Suppressor macrophage treated with lipopolysaccharide for 1 hour (primary cell): ENCODE measurements at places on chromosomes 4 and X.
A peak's percentile ranks its signal among the peaks of the same experiment; 100 is the strongest.

GRCh38 chrX:49071877-49072711 is 1.7 kb downstream of the PRAF2 start:
- no peak for DNase-seq

DNA sequence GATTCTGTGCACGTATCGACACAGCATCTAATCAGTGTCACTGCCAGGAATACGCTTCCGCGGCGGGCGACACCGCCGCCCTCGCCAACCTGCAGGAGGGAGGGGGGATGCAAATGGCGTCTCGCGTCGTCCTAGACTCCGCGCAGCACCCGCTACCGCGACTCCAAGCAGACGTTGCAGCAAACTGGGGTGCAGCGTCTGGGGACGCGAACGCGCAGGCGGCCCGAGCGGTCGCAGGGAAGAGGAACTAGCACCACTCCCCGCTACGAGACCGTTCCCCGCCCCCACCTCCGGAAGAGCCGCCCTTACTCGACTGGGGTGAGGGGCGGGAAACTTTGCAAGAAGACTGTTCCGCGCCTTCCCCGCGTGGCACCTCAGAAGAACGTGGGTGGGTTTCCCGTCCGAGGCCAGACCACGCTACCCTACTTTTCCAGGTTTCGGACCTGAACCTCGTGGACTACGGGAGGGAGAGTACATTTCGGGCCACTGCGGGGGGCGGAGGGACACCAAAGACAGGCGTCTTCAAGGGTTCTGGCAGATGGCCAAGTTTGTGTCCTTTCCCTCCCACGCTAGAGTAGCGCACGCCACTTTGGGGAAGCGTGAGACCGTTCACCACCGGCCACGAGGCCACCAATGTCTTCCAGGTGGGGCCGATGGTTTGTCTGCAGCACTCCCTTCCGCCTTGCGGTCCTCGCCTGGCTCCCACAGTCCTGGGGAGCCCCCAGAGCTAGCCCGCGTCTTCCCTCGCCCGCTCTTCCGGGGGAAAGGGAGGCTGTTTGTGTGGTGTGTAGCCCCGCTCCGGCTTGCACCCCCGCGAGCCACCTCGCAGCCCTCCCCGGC is 78.0 kb upstream of the BCOR start:
- DNase-seq = peak; percentile 58

DNA sequence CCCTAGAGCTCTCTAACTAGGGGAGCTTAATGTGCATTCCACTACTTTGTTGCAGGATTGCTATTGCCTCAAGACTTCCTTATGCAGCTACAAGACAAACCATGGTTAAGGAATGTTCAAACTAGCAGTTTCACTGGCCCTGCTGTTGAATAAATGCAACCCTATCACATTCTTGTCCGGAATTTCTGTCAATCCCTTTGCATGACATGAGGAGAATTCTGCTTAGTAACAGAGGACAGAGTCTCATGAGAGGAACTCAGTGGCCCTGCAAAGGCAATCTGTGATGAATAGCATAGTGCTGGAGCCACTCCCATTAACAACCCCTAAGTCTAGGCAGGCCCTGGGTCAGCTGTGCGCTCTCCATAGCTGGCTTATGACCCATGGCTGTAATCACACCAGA is 30.7 kb upstream of the SGMS2 start:
- no peak for DNase-seq

GRCh38 chrX:39827951-39828350 is 269.8 kb downstream of the BCOR start:
- DNase-seq = no peak

GRCh38 chrX:119145241-119145653 is 17.6 kb upstream of the KIAA1210 start:
- peak; percentile 8 for DNase-seq

DNA sequence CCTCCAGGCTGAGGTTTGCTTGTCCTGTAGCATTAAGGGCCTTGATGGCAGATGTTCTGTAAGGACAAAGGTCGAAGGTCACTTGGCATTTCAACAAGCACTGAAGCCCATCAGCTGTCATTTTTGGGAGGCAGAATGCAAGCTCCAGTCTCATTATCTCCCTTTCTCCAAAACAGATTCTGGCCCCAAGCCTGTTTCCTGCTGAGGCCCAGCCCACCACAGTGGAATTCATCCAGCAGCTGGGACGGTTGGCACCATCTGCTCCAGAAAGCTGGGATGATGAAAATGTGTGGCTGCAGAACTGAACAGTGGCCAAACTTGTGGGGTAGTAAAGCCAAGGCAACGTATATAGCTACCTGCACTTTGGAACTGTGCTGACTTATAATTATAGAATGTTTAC is 17.7 kb upstream of the PPEF2 start:
- no peak for DNase-seq

GRCh38 chr4:150771382-150771781 is 189.4 kb downstream of the MAB21L2 start:
- DNase-seq = no peak

- peak; percentile 52 for DNase-seq
Measured at GRCh38 chr4:111960241-111960667, 185.0 kb upstream of the FAM241A start.
